MCF 10A (cell line): ENCODE measurements at places on chromosomes 11 and 22. TPM values are rescaled to one million over a fixed set of nuclear protein-coding genes. Genes with fewer than 3 reads are reported as not detected.

DNA sequence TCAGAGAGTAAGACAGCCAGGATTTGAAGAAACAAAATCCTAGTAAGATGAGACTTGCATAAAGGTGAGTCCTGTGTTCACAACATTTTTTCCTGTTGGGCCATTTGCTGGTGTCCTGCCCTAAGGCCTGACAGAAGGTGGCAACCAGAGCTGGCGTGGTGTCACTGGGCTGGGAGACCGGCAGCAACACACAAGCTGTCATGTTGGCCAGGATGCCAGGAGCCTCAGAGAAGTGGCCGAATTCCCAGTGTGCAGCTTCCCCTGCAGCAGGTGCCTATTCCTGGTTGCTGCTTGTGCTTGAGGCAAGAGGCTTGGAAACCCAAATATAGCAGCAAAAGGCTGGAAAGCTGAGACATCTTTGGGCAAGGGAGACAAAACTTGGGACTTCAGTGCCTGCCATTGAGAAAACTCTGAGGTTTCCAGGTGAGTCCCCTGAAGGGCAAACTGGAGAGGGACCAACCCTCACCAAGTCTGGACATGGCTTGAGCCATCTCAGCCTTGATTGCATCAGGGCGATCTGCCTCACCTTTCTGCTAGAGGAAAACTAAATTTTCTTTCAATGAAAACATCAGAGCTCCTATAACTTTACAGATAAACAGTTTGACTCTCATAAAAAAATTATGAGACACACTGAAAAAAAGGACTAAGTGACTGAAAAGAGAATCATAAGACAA lies 25.9 kb downstream of the ALG12 start:
- DNase-seq = no peak

- DNase-seq = no peak
Observed at GRCh38 chr11:12390687-12391110, 13.3 kb downstream of the PARVA start.

GRCh38 chr11:76524919-76525318 lies 80.1 kb downstream of the EMSY start:
- DNase-seq = peak; percentile 78

GRCh38 chr22:43858156-43858895 lies 4.0 kb downstream of the SULT4A1 start:
- no peak for DNase-seq

DNA sequence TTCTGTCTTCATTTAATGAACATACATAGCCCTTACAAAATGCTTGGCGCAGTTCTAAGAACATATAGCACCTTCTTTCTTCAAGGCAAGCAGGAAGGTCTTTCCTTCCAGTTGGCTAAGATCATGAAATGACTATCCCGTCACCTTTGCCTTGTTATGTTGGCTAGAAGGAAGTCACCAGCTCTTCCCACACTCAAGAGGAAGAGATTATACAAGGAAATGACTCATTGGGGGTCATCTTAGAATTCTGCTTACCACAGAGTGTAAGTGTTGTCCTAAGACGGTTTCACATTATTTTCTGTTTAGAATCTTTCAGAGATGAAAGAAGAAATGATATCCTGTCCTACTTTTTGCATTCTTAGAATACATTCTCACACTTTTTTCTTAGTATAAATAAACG lies 808.0 kb upstream of the LUZP2 start:
- no peak for DNase-seq

DNA sequence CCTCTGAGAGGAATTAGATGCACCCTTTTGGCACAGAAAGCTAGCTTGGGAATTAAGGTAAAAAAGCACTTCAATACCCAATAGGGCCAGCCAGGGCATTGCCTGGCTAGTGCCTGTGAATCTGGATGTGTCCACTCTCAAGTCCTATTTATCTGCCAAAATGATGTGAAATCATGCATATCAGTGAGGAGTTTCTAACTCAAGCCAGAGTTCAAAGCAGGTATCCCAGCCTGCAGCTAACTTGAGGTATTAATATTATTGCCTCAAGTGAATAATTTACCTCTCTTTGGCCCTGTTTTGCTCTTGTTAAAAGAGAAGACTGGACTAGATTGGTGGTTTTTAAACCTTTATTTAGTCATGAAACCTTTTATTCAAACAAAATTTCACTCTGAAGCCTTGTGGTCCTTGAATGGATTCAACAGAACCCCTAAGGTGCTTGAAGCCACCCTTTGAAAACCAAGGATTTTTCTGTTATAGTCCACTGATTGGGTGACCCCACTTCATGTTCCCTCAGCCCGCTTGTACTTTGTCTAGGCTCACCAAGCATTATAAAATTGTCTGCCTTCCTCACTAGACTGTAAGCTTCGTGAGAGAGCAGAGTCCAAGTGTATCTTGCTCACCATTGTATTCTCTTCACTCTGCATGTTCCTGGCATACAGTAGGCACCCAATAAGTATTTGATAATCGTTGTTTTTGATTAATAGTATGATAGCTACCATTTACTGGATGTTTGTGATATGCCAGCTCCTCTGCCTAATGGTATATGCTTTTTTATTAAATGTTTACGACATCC lies 4.5 kb downstream of the RNF121 start:
- DNase-seq = no peak

Gene DUSP8
- total RNA-seq = 10.4 and 17.6 TPM in 2 replicates

Gene LUZP2
- total RNA-seq = not detected in 2 replicates
